ENCODE measurements at places on chromosomes 7 and 10. TPM values are rescaled to one million over a fixed set of nuclear protein-coding genes. Genes with fewer than 3 reads are reported as not detected.

DNA sequence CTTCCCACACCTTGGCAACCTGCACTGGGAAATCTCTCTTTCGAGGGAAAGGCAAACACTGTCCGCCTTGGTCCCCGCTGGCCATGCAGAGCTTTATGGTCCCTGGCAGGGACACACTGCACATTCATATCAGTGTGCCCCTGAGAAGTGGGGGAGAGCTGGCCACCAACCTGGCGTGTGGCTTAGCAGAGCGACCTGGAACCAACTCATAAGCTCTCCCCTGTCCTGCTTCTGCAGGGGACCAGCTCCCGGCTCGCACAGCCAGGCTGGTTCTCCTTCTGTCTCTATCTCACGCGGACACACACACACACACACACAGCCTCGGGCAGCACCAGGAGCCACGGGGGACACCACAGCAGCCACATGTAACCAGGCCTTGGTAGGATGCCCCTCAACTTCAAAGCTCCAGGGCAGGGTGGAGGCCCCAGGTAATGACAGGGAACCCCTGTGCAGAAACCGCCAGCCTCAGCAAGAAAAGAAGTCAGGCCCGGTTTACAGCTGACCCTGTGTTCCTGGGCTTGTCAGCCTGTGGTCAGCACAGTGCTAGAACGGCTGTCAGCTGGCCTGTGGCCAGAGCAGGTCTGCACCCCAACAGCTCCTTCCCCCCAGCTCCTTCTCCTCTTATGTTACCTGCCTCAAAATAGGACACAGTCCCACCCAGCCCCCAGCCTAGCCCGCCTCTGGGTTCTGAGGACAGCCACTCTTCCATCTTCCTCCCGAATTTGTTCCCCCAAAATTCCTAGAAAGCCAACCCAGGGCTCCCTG is 69.3 kb downstream of the OAT start:
- no peaks in the 10 kb centered on the region for H3K36me3 ChIP-seq
- DNase-seq = no peak
- H3K27me3 ChIP-seq = no peaks in the 10 kb centered on the region
- no peaks in the 10 kb centered on the region for H3K4me1 ChIP-seq
- no peak overlapping the region for H3K4me3 ChIP-seq

The WAPL gene
- 26.5 TPM for total RNA-seq

The LRRD1 gene
- 0.49 TPM for total RNA-seq

The CDH23 gene
- 10.3 TPM for total RNA-seq

GRCh38 chr10:103534621-103535498 is 41.4 kb downstream of the NEURL1 start:
- no peaks in the 10 kb centered on the region for H3K36me3 ChIP-seq
- H3K4me1 ChIP-seq = no peaks in the 10 kb centered on the region
- no peaks in the 10 kb centered on the region for H3K27me3 ChIP-seq
- H3K27ac ChIP-seq = no peak overlapping the region
- H3K4me3 ChIP-seq = no peak overlapping the region

- no peaks in the 10 kb centered on the region for H3K36me3 ChIP-seq
- no peaks in the 10 kb centered on the region for H3K27me3 ChIP-seq
- H3K27ac ChIP-seq = no peak overlapping the region
- no peak for DNase-seq
- H3K4me3 ChIP-seq = no peak overlapping the region
Measured at GRCh38 chr10:7626283-7626682, 40.5 kb downstream of the ITIH5 start.

The HOXA9 gene
- total RNA-seq = 13.0 TPM

The OR2A42 gene
- total RNA-seq = not detected

The ERVW-1 gene
- not detected for total RNA-seq

DNA sequence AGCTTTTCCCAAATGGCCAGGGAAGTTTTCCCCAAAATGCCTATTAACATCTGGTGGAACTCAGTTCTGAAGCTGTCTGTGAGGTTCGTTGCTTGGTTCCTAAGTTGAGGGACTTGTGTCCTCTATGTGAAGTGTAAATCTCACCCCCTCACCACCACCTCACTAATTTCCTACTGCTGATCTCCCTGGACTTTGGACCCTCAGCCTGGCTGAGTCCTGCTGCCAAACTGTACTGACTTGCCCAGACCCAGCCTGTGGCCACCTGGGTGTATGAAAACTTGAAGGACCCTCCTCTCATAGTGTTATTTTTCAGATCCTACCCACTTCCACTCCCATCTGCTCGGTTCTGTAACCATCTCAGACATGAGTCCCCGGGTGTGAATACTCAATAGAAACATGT is 94.9 kb downstream of the MET start:
- no peak for DNase-seq
- H3K27ac ChIP-seq = no peak overlapping the region
- no peaks in the 10 kb centered on the region for H3K27me3 ChIP-seq
- H3K4me3 ChIP-seq = no peak overlapping the region
- H3K36me3 ChIP-seq = no peaks in the 10 kb centered on the region

The GRID2IP gene
- not detected for total RNA-seq

DNA sequence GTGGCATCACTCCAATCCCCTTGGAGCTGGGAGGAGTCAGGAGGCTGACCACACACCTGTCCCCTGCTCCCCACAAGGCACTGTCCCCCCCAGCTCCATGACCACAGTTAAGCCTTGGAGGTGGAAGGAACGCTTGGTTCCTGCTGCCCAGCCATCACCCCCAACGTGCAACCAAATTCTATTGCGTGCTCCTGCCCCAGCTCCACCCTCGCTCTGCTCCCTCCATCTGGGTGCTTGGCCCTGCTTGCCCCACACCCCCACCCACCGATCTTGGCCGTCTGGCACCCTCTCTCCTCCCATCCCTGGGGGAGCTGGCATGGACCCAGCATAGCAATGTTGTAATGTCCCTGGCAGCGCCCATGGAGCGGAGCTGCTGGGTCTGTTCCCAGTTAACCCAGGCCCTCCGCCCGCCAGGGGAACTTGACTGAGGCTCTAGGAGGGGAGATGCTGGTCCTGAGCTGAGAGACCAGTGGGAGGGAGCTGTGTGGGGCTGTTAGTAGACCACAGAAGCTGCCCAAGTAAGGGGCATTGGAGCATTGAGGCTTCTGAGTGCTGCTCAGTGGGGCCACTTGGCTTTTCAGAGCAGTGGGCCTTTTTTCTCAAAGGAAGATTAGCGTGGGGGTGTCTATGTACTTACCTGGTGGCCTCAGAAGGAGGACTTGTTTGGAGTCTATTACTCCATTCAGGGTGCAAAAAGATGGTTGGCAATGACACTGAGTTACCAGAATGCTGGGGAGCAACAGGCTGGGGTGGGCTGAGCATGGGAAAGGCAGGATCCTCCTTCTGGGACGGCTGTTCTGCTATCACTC is 1.1 kb downstream of the EPHB6 start:
- H3K4me1 ChIP-seq = peaks cover 51% of the 10 kb centered on the region
- H3K4me3 ChIP-seq = peak overlapping the region; percentile 82
- no peaks in the 10 kb centered on the region for H3K27me3 ChIP-seq
- H3K36me3 ChIP-seq = no peaks in the 10 kb centered on the region

The GJC3 gene
- total RNA-seq = not detected

The RBM20 gene
- 5.2 TPM for total RNA-seq

The CAMK2G gene
- 48.9 TPM for total RNA-seq

GRCh38 chr10:52653263-52653909 is 119.2 kb downstream of the MBL2 start:
- H3K4me1 ChIP-seq = no peaks in the 10 kb centered on the region
- no peaks in the 10 kb centered on the region for H3K36me3 ChIP-seq
- H3K27me3 ChIP-seq = no peaks in the 10 kb centered on the region
- no peak overlapping the region for H3K4me3 ChIP-seq
- no peak overlapping the region for H3K27ac ChIP-seq
- no peak for DNase-seq

GRCh38 chr7:92835851-92836488 is 403 bp downstream of the CDK6 start:
- no peak for DNase-seq
- peaks cover 18% of the 10 kb centered on the region for H3K4me1 ChIP-seq
- peak overlapping the region; percentile 84 for H3K27ac ChIP-seq

- H3K36me3 ChIP-seq = no peaks in the 10 kb centered on the region
- H3K4me1 ChIP-seq = peaks cover 18% of the 10 kb centered on the region
- H3K27ac ChIP-seq = no peak overlapping the region
- DNase-seq = no peak
- H3K27me3 ChIP-seq = no peaks in the 10 kb centered on the region
Measured at GRCh38 chr7:25454020-25454419, 225.7 kb upstream of the NPVF start.

DNA sequence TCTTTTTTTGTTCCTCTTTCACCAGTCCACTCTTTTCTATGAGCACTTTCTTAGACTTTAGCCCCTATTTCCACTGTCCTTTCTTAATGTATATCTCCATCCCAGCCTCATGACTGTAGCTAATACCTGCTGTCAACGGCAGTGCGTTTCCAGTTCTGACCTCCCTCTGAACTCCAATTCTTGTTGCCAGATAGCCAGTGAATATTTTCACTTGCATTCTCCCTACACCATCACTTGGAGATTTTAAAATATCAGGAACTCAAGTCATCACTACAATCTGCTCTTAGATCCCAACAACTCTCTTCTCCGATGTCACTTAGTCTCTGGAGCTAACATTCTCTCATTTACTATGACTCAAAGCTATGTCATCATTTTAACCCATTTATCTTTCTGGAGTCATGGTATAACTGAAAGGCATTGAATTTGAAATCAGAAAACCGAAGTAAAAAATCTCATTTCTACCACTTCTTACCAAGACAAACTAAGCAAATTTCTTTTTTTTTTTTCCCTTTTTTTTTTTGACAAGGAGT is 5.1 kb upstream of the SLC16A12 start:
- DNase-seq = no peak
- H3K27ac ChIP-seq = no peak overlapping the region
- H3K4me3 ChIP-seq = no peak overlapping the region
- H3K27me3 ChIP-seq = no peaks in the 10 kb centered on the region

DNA sequence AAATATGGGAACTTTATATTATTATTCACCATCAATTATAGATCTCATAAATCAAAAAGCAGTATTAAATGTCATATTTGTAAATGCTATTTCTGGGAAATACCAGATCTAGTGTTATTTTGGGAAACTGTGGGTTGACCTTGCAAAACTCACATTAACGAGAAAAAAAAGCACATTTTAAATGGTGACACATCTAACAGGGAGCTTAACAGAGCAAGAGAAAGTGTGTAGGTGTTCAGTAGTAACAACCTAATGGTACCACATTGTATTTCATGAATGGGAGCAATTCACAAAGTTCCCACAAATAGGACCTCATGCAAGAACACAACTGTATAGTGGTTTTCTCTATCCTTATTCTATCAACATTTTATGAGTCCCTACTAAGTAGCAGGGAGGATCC is 26.2 kb upstream of the HDAC9 start:
- no peaks in the 10 kb centered on the region for H3K36me3 ChIP-seq
- no peak overlapping the region for H3K4me3 ChIP-seq
- no peaks in the 10 kb centered on the region for H3K4me1 ChIP-seq

DNA sequence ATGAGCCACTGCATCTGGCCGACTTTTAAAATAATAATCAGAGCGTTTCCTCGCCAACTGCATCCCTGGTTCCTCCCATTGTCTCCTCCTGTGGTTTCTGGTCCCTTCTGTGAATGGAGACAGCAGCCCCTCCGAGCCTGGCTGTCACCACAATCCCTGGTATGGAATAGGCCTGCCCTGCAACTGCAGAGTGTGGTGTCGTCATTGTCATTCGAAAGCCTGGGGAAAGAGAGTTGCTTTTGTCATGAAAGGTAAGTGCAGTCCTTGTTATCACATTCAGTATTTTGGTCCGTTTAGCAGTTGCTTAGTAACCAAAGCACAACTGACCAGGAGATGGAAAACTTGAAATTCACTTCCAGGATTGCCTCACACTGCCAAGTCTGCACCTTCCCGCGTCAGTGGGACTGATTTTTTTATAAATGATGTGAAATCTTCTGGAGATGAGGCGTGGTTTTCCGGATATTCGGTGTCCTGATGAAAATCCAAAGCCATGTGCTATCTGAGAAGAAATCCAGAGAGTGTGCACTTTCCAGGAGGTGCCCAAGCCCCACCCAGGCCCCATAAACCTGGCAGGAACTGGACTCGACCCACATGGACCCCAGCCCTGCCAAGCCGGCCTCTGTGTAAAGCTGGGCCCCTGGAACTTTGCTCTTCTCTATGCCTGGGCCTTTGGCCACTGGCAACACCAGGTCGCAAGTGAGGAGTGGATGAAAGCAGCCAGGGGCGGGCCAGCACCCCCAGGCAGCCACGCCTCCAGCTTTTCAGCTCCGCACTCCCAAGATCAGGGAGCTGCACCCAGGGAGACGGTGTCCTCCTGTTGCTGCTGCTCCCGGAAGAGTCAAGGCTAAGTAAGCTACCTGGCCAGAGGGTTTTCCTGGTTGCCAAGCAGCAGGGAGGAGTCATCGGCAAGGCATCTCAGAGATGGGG is 133.7 kb upstream of the SH2B2 start:
- no peak overlapping the region for H3K4me3 ChIP-seq
- H3K27ac ChIP-seq = no peak overlapping the region
- no peaks in the 10 kb centered on the region for H3K27me3 ChIP-seq
- DNase-seq = no peak
- no peaks in the 10 kb centered on the region for H3K36me3 ChIP-seq

DNA sequence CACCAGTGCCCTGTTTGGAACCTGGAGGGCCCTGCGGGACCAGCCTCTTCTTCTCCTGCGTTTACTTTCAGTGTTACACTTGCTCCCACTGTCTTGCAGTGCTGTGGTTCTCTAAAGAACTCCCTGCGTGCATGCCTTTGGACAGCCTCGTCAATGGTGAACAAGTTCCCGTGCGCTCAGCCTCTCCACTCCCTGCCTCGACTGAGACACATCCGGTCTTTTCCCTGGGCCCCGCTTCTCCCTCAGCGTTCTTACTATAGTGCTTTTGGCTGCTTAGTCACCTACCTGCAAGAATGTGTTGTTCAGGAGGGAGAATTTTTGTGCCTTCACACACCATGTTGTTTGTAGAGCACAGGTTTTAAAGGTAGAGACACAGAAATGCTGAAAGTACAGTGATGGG is 520.7 kb upstream of the MKI67 start:
- H3K27me3 ChIP-seq = no peaks in the 10 kb centered on the region
- no peak overlapping the region for H3K4me3 ChIP-seq
- no peak overlapping the region for H3K27ac ChIP-seq
- H3K4me1 ChIP-seq = no peaks in the 10 kb centered on the region
- no peak for DNase-seq

DNA sequence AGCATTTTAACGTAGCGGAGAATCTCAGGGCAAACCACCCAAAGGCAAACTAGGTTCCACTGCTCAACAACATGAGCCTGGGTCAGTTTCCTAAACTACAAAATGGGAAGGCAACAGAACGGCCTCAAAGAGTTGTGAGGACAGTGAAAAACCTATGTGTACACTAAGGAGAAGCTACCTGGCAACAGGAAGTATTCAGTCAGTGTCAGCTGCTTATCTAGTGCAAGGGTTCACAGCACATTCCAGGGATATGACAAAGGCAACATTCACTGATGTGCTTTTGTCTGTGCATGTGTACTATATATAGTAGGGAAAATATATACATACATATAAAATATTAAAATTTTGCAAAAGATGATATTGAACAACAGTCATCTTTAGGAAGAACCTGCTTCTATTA is 17.2 kb downstream of the NUDCD3 start:
- DNase-seq = no peak
- peaks cover 26% of the 10 kb centered on the region for H3K36me3 ChIP-seq
- no peaks in the 10 kb centered on the region for H3K27me3 ChIP-seq

DNA sequence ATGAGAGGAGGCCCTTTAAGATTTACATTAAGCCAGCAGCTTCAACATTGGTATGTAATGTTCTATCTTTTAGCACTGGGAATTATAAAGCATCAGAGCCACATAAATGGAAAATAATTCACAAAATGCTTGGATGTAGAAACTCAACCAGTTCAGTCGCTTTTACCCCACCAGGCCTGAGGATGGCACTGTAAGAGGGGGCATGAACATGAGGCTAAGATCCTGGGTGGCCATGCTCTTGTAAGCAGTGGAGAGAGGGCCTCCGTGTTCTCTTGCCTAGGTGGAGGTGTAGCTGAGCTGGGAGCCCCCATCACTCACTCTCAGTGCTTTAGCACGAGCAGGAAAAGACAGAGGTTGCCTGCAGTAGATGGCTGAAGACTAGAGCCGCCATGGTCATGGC is 238.8 kb downstream of the FANK1 start:
- DNase-seq = no peak
- H3K4me1 ChIP-seq = peaks cover 4% of the 10 kb centered on the region
- no peak overlapping the region for H3K4me3 ChIP-seq
- H3K36me3 ChIP-seq = no peaks in the 10 kb centered on the region
